GM12864 (cell line): ENCODE measurements at places on chromosomes 13 and 19.

DNA sequence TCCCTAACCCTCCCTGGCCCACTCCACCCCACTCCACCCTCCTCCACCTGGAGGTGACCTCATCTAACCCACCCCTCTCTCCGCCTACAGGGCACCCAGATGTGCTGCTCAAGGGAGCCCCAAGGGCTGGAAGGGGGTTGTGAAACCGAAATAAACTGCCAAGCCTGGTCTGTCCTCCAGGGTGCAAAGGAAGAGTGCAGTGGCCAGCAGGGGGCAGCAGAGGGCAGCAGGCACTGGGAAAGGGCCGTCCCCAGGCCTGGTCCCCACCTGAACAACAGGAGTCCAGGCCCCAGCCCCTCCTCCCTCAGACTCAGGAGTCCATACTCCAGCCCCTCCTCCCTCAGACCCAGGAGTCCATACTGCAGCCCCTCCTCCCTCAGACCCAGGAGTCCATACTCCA is 8.4 kb upstream of the BCAM start:
- peak; percentile 44 for DNase-seq

GRCh38 chr13:61592489-61592888 is 176.8 kb upstream of the PCDH20 start:
- DNase-seq = no peak

GRCh38 chr13:28584873-28585381 is 74.0 kb upstream of the POMP start:
- DNase-seq = no peak

DNA sequence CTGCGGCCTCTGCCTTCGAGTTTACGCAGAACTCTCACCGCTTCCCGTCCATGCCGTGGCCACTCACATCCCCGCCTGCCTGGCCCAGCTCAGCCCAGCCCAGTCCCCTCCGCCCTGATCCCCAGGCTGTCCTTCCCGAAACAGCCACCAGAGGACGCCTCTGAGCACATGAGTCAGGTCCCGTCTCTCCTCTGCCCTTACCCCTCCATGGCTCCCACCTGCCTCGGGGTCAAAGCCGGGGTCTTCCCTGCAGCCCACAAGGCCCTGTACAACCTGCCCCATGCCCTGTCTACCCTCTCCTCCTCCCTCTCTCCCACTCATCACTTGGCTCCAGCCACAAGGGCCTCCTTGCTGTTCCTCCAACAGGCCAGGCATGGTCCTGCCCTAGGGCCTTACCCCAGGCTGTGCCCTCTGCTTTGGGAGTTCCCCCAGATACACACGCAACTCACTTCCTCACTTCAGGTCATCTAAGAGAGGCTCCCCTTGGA is 8.1 kb upstream of the SEMA6B start:
- no peak for DNase-seq

- peak; percentile 19 for DNase-seq
These were observed 232.5 kb downstream of the SLC7A1 start for GRCh38 chr13:29362849-29363604.

- DNase-seq = no peak
These were observed 87.1 kb upstream of the MCF2L start for GRCh38 chr13:112881656-112882554.

DNA sequence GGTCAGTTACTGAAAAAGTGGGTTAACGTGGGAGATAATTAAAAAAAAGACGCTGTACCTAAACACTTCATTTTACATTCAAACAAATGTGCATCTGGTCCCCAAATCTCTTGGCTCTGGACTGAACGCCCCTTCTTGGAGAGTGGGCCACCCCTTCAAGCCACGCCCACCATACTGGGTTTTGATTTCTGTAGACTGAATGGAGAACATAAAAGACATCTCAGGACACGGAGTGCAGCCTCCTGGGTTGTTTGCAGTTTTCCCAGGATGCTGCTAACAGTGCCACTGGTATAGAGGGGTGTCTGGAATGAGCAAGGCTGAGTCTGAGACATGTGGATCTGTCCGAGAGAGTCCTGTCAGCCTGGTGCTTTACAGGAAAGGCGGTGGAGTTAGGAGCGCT is 10.6 kb downstream of the TFDP1 start:
- DNase-seq = no peak

- no peak for DNase-seq
These were observed 14.4 kb upstream of the PLEKHF1 start for GRCh38 chr19:29650772-29651387.

DNA sequence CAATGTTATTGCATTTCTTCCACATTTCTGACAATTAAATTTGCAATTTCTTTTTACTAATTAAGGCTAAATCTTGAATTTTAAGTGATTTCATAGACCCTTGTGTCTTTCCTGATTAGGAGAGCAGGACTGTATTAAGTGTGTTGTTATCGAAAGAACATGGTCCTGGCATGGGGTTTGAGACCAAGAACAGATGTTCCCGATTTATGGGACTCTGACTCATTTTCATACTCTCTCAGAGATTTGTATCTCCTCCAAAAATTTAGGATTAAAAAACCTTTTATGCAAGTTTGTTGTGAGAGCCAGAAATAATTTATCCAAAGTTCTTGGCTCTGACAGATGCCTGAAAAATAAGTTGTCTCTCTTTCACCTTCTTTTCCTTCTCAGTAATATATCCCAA is 589.3 kb upstream of the ARGLU1 start:
- no peak for DNase-seq

- DNase-seq = no peak
These were observed 550 bp downstream of the ZNF383 start for GRCh38 chr19:37218592-37218935.

DNA sequence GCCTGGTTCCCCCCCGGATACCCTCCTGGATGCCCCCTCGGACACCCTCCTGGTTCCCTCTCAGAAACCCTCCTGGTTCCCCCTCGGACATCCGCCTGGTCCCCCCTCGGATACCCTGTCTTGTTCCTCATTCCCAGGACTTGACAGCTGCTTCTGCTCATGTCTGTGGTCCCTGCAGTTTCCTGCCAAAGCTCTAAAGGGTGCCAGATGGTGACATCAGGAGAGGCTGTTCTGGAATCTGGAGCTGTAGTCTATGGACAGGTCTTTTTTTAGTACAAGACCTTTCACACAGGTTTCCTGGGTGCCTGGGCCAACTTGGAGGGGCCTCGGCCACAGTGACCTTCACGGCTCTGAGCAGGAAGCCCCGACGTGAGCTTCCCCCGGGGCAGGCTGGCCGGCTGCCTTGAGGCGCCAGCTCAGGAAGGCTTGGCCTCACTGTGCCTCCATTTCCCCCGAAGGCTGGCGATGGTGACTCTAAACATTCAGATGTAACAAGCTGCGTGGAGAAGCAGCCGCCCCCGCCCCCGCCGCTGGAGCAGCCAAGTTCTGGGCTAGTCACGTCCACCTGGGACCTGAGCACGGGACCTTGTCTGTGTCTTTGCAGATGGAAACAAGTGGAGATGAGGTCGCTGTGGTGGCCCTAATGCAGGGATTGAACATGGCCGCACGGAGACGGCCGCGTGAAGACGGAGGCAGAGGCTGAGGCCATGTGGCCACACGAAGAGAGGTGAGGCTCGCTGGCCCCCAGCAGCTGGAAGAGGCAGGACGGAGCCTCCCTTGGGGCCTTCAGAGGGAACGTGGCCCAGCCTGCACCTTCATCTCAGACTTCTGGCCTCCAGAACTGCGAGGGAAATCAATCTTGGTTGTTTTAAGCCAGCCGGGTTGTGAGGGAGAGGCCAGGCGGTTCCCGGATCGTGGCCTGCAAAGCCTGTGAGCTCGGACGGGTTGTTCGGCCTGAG is 12.7 kb downstream of the SGTA start:
- no peak for DNase-seq

DNA sequence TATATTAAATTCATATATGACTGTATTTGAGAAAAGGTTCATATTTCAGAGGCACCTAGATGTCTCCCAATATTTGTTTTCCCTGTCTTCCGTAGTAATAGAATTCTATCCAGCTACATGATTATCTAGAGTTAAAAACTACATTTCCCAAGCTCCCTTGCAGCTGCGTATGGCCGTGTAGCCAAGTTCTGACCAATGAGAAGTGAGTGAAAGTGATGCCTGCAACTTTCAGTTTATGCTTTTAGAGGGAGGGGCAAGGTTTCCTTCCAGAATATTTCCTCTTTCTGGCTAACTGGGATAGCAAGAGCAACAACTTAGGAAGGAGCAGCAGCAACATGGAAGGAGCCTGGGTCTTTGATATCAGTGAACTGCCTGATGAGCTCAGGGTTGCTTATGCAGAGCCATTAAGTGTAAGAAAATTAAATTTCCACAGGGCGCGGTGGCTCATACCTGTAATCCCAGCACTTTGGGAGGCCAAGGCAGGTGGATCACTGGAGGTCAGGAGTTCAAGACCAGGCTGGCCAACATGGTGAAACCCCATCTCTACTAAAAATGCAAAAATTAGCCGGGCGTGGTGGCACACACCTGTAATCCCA is 23.2 kb upstream of the CYP2A13 start:
- DNase-seq = peak; percentile 3

- DNase-seq = no peak
These were observed 2.0 kb downstream of the PLAUR start for GRCh38 chr19:43667876-43668405.

- no peak for DNase-seq
These were observed 96.2 kb upstream of the TSHZ3 start for GRCh38 chr19:31445406-31445805.

GRCh38 chr19:41912899-41913537 is 15.2 kb downstream of the ERFL start:
- no peak for DNase-seq

DNA sequence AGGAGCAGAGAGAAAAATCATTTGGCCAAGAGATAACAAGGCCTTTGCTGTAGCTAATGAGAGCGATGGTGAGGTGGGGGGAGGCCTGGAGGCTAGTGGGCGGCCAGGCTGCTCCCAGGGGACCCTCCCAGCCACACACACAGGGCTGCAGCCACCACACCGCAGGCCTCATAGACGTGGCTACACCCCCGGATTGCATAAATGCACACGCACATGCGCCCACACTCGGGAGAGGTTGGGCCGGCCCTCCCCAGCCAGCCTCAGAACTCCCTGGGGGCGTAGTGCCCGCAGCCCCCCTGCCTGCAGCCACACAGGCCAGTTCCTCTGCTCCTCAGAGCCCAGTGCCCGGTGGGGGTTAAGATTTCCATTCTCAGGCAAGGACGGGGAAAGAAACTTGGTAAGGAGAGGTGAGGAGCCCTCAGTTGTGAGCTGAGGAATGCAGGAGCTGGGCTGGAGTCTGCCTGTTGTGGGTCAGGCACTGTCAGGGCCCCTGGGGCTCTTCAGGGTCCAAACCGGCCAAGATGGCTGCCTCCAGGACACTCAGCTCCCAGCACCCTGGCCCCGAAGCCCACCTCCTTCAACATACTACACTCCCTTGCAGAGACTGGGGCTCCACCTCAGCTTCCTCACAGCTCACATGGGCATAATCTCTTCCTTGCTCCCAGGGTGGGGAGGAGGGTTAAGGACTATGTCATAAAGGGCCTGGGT is 8.0 kb downstream of the PTH2 start:
- DNase-seq = no peak

DNA sequence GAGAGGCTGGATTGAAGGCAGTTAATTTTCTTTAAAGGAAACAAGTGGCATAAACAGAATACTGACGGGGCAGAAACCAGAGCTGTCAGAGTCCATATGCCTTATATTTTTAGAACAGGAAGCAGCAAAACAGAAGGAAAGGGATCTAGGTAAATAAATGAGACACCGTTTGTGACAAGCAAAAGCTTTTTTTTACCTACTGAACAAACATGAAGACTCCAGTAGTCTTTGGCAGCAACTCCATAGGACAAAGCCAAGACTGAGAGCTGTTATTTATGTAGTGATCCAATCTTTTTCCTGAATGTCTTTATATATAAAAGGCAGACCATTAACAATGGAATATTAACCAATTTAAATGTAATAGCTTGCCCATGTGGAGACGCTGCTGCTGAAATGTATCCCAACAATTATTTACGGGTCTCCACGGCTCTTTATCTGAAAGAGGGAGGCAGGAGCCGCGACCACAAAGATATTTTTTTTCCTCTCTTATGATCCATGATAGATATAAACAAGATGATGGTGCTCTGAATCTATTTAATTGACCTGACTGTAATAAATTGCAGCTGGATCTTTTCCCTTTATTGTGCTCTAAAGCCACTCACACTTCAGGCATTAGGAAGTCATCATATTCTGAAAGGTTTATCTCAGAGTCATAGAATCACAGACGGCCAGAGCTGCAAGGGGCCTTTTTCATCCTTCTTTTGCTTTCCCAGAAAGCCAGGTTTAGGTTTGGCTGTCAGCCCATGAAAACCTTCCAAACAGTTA is 687.8 kb downstream of the EFNB2 start:
- no peak for DNase-seq

DNA sequence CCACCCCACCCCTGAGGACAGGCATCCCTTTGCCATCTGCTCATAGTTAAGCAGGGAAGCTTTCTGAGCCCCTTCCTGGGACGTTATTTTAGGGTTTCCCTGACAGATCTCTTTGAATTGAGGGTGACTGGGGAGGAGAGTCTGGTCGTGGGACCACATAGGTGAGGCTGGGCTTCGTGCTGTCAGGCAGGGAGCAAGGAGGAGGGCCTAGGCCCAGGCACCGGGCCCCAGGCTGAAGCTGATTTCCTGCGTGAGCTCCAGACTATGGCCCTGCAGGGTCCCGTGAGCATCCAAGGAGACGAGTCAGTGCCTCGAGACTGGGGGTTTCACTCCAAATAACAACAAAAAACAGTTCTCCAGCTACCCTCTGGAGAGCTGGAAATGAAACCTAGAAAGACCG is 60.4 kb downstream of the MYO9B start:
- no peak for DNase-seq

DNA sequence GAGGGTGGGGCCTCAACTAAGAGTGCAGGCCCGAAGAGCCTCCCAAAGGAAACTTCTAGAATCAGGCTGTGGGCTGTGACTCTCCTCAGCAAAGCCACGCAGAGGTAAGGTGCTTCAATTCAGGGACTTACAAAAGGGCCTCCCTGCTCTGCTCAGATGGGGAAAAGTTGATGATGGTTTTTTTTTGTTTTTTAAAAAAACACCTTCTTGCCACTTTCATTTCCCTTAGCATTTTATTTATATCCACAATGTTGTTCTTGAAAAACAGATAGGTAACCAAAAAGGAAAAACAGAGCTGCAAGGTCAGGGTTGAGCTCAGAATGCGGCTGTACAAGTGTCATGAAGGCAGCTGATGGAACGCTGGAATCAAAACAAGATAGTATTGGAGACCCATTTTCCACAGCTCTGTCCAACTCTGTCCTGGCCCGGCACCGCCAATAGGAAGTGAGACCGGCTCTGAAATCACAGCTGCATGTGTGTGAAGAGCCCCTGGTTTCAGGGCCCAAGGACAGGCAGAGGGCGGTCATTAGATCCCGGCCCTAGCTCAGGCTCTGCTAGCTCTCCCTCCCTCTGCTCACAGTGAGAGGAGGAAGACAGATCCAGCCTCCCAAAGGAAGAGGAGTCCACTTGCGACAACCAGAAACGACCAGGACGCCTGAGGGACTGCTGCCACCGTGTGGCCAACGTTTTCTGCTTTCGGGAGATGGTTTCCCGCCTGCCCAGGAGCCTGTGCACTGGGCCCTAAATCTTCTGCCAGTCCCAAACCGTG is 58.3 kb downstream of the KLF2 start:
- peak; percentile 59 for DNase-seq

GRCh38 chr13:21730186-21730880 is 59.5 kb downstream of the FGF9 start:
- DNase-seq = no peak
